ENCODE measurements at places on chromosomes 3 and 15.
A peak's percentile ranks its signal among the peaks of the same experiment; 100 is the strongest.

GRCh38 chr3:61975936-61976335 lies 397.4 kb downstream of the FEZF2 start:
- no peak for DNase-seq

DNA sequence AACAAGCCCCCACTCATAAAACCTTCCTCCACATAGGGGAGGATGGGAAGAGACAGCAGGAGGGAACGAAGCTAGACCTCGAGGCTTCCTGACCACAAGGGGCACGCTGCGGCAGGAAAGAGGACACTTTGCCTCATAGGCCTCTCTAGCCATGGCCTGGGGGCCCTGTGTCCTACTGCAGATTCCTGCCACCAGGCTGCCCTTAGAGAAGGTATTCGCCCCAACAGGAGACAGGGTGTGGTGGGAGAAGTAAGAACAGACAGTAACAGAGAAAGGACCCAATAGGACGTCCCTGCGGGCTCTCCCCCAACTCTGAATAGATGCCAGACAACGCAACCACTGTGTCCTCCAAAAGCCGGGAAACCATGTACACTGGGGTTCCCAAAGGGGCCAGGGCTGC lies 36.8 kb downstream of the ADCY5 start:
- DNase-seq, result no peak

GRCh38 chr3:172914854-172915253 lies 164.3 kb downstream of the ECT2 start:
- DNase-seq, result no peak

- no peak for DNase-seq
Measured at GRCh38 chr3:24149032-24149431, 203.9 kb downstream of the NR1D2 start.

DNA sequence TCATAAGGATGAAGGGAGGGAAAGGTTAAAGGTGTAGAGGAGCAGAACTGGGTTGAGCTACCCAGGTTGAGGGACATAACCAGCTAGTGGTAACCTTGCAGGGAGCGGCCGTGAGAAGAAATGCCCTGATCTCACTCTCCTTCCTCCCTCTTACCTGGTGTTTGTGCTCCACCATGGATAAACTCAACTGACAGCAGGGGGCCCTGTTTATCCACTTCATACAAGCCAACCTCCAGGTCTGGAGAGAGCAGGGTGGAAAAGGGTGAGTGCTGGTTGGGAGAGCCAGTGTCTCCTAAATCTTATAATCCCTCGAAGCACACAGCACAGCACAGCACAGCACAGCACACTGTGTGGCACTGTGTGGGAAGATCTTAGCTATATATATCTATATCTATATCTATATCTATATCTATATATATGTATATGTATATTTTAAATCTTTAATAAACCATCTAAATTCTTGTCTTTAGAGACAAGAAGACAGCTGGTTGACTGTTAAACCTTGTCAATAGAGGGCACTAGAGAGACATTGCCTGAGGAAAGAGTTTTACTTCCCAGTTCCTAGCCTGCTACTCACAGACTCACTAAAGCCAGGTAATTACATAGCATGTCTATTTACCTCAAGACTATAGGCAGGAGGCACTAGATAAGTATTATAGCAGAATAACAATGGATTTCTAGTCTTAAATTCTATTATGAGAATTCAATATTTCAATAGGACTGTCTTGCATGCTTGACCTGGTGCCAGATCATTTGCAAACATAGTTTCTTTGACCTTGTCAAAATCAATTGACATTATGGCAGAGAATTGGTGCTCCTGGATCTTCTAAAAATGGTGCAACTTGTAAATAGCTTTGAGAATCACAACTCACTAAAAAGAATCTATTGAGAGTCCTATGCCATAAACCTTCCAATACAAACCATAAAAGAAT lies 21.7 kb upstream of the FMN1 start:
- DNase-seq, result no peak

DNA sequence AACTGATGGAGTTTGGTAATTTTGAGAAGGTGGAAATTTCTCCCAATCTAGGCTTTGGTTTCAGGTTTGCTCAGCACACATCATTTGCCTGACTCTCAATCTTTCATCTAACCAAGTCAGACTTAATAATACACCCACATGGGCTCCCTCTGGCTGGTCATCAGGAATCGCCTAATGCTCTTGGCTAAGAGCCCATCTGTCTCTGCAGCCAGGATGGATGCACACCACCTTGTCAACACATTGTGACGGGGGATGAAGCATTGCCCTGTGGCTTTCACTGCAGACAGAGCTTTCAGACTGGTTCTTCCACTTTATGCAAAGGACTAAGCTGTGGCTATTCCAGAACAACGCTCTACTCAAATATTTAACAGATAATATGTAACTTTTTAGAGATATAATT lies 3.0 kb upstream of the HDGFL3 start:
- DNase-seq, result no peak

GRCh38 chr15:77632534-77633133 lies at the start of gene LINGO1:
Gene LINGO1, minus strand, starts transcription at chr15:77632912. Its CDS starts 597 bp downstream, at chr15:77632315.
- DNase-seq, result no peak

DNA sequence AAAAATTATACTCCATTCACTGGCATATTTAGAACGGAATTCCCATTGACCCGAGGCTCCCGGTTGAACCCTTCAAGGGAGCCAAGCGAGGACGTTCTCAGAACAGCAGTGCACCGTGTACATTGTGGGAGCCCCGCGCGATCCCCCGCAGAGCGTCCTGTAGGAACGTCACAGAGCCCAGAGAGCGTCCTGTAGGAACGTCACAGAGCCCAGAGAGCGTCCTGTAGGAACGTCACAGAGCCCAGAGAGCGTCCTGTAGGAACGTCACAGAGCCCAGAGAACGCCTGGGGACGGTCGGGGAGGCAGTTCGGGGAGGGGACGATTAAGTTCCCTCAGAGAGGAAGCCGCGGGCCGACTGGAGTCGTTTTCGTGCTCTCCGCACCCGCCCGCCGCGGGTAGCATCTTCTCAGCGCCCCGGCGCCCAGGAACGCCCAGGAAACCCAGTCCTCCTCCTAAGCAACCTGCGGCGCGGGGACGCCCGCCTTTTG lies 506 bp upstream of the ATP1B3 start:
- no peak for DNase-seq

GRCh38 chr3:32391643-32392535 lies at the start of gene CMTM7:
Gene CMTM7, plus strand, starts transcription at chr3:32391853. Its CDS starts 54 bp downstream, at chr3:32391907.
- peak; percentile 51 for DNase-seq

GRCh38 chr3:126991366-126992200 lies 8.7 kb downstream of the PLXNA1 start:
- DNase-seq, result no peak

DNA sequence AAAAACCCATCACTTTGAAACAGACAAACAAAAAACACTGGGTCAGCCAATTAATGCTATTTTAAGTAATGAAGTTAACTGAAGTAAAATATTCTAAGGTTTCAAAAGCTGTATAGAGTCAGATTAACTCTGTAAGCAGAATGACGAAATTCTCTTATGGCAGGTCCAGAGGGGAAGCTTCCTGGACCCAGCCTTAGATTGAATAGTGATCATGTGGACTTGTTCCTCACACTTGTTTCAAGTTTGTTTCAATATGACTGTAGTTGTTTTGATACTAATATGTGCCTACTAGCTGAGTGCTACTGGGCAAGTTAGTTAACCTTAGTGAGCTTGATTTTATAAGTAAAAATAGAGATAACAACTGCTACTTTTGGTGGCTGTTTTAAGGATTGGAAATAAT lies 32.6 kb downstream of the PLS1 start:
- DNase-seq, result no peak

- DNase-seq, result no peak
Measured at GRCh38 chr3:141430316-141430715, 56.5 kb upstream of the RASA2 start.

DNA sequence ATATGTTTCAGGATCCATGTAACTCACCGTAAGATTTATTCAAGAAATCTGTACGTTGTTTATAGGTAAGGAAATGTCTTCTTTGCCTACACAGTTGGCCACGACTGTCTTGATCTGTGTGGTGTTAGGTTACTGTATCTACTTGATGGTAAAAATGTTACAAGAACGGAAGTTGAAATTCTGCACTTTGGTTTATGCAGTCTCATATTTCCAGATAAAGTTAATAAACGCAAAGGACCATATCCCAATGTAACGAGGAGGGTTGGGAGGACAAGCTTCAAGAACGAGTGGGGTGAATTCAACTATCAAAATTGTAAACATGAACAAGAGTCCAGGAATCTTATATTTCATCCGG lies 1.0 kb downstream of the USF3 start:
- DNase-seq, result no peak

- no peak for DNase-seq
Measured at GRCh38 chr3:37320276-37320675, 145.9 kb upstream of the LRRFIP2 start.

GRCh38 chr15:69511015-69511414 lies 58.4 kb downstream of the RPLP1 start:
- no peak for DNase-seq

DNA sequence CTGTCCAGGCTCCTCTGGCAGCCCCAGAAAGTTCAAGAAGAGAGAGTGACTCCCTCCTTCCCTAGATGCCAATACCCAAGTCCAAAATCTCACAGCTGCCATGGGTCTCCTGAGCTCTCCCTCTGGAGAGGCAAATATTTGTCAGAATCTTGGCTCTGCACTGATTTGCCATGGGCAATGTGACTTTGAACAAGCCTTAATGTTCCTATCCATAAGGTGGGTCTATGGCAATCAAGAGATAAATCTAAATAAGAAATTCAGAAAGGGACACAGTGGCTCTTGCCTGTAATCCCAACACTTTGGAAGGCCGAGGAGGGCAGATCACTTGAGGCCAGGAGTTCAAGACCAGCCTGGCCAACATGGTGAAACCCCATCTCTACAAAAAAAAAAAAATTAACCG lies 12.4 kb upstream of the WNT7A start:
- DNase-seq, result no peak

- no peak for DNase-seq
Measured at GRCh38 chr3:196193736-196194541, 17.3 kb downstream of the ZDHHC19 start.

DNA sequence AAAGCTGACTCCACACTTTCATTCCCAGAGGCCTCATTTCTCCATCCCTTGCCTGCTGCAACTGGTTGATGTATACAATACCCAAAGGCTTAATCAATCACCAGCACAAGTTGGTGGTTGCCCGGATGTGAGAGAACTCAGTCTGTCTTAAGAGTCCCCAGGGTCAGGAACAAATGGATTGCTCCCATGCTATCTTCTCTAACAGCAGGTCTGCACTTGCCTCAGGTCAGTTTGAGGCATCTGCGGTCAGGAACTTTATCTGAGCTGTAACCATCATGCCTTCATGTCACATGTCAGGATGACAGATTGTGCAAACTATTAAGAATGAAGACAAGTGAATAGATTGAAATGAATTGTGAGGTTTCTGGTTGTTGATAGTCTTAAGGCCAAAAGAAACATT lies 56.1 kb downstream of the BFSP2 start:
- DNase-seq, result no peak

GRCh38 chr3:100902572-100902971 lies 90.6 kb downstream of the ABI3BP start:
- no peak for DNase-seq

- DNase-seq, result no peak
Measured at GRCh38 chr3:21804330-21804729, 53.3 kb upstream of the ZNF385D start.

- DNase-seq, result no peak
Measured at GRCh38 chr3:101261506-101261905, 58.9 kb downstream of the IMPG2 start.

DNA sequence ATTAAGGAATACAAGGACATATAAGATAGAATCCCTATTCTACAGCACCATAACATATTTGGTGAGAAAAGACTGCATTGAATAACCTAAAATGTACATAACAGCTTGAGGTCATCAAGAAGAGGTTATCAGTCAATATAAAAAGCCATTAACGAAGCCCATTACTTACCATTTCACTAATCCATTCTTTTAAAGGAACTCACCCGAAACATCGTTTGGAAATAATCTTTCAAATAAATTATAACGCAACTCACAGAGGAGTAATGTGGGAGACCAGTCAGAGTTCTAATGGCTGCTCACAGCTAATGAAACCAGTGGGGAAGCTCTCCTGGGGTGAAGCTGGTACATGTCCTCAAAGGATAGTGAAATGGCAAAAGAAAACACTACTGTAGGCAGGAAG lies 188.4 kb downstream of the TBC1D5 start:
- DNase-seq, result no peak

DNA sequence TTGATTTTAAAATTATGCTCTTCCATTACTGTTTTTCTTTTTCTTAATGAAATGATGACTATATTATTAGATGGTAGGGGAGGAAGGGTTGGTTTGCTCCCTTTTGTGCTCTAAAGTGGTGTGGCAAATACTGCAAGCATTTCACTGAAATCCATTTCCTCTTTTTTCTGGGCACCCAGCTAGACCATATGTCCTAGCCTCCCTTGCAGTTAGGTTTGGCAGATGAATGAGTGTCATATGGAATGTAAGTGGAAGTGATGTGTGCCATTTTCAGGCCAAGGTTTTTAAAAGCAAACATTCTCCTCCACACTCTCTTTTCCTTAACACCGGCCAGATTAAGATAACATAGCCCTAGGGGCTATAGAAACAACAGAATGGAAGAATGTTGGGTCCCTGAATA lies 363.0 kb downstream of the FGF12 start:
- DNase-seq, result no peak

DNA sequence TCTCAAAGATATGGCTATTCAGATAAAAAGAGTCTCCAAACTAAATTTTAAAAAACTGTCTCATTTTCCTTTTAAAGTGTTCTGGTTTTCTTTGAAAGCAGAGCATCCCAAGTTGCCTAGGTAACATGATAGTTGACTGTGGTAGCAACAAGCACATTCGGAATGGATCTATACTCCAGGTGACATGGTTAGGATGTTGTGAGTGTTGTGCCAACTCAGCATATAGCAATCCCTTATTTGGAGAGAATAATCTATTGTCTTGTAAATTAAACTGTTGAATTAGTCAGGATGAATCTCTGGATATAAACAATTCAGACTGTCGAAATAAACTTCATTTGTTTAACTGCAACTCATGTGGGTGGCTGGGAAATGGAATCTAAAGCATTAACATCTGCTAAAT lies 418.6 kb downstream of the TUSC7 start:
- DNase-seq, result no peak

GRCh38 chr3:6204891-6205290 lies 656.0 kb upstream of the GRM7 start:
- no peak for DNase-seq

DNA sequence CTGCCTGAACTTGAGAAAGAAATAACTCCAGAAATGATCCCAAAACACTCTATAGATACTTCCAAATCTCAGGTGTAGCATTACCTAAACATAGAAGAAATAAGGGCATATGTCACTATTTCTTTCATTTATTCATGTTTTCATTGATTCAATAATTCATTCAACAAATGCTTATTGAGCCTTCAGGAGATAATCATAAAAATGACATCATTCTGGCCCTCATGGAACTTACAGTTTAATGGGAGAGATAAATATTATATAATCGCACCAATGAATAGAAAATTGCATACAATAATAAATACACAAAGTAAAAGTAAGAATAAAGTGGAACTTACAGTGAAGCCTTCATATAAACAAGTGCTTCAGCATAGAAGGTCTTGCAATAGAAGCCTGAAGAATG lies 58.1 kb upstream of the NR2F2 start:
- DNase-seq, result no peak
